Mucosa of gallbladder (tissue), 1 donor: ENCODE measurements at places on chromosomes 3 and 15.

DNA sequence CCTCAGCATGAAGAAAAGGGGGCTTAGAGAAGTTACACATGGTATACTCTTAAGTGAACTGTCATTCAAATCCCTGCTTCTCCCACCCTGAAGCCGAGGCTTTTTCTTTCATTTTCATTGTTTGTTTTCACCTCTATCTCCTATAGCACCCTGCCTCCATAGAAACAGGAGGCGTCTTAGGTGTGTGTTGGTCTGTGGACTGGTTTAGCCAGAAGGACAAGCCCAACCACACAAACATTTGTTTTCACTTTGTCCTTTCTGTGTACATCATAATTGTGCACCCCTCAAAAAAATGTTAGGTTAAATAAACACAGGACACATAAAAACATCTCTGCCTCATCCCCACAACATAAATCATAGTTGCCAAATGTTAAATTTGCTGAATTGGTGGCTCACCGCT lies 73.3 kb upstream of the UBE2E2 start:
- no peak for DNase-seq

GRCh38 chr15:58378241-58379085 lies 53.3 kb upstream of the LIPC start:
- no peak for DNase-seq

GRCh38 chr3:179687967-179688535 lies 35.2 kb downstream of the USP13 start:
- DNase-seq: no peak

DNA sequence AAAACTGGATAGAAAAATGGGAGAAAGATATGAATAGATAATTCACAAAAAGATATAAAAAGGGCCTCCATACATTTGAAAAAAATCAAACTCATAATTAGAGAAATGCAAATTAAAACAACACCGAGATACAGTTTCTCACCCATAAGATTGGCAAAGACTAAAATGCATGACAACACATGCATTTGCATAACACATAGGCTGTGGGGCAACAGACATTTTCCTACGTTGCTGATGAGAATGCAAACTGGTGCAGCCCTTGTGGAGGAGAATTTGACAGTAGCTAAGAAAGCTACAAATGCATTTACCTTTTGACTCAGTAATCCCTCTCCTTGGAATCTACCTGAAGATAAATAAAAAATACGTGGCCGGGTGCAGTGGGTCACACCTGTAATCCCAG lies 11.4 kb upstream of the CAND2 start:
- no peak for DNase-seq

DNA sequence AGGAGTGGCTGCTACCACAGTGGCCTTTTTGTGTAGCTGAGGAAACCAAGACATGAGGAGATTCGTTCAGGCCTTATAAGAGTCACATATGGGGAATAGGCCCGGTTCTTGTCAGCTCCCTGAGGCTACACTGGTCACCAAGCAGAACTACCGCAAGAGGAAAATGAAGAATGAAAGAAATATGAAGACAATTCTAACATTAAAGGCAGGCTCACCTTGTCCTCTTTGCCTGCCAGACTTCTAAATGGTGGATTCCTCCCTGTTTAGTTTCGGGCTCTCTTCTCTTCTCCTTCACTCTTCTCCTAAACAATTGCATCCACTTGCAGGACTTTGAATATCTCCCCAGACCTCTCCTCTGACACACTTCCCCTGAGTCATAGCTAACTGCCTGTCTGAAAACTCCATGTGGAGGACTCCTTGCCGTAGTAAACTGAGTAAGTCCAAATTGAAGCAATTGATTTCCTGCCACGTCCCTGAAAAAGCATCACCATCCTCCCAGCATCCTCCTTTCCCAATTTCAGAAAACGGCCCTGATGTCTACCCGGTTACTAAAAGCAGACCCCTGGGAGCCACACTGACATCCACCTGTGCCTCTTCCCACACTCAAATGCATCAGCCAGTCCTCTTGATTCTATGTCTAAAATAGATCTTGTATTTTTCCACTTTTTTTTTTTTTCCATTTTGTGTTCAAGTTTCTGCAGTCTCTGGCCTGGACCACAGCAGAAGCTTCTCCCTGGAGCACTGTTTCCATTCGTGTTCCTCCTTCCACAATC lies 30.3 kb upstream of the VEPH1 start:
- no peak for DNase-seq

GRCh38 chr15:83207009-83207659 lies 489 bp downstream of the HDGFL3 start:
- peak; percentile 11 for DNase-seq

- no peak for DNase-seq
Observed at GRCh38 chr15:33218071-33218491, 23.6 kb upstream of the FMN1 start.

DNA sequence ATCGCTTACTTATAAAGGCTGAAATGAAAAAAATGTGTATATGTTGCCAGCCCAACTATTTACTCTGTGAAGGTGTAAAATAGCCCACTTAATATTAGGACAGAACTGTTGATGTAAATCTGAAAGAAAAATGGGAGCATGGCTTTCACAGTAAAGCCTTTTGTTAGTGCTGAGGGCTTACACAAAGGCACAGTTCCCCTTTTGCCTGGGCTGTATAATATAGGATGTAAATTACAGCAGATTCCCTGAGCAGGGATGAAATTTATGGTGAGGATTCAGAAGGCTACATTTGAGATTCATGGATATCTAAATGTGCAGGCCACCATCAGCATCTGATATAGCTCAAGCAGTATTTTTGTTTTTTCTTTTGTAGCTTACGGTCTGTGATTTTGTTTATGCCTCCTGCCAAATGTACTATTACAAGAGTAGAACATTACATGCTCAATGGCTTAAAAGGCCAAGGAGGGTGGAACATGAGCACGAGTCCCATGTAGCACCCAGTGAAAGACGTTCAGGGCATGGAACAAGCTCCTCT lies 109.1 kb upstream of the ATP10A start:
- DNase-seq: no peak

- no peak for DNase-seq
Observed at GRCh38 chr3:191379446-191379845, 49.1 kb upstream of the UTS2B start.

DNA sequence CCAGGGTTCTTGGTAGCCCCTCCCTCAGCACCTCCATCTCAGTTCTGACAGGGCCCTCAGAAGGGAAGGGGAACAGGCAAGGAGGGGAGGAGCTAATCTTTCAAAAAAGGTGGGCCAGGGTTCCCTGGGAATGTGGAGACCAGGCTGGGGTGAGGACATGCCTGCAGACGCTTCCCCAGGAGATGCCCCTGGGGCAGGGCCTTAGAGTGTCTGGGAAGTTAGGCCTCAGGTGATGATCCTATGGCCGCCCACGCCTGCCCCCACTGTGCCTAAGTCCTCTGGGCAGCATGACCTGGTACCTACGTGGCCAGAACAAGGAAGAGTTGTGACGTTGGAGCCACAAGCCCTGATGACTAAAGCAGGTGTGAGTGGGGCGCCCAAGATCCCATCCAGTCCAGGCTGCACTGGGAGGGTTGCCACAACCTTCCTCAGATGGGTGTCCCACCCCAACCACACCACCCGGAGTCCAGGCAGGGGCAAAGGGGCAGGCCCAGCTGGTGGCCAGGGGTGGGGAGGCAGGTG lies 3.9 kb upstream of the SEMA3B start:
- no peak for DNase-seq

- DNase-seq: no peak
Observed at GRCh38 chr3:95521396-95521795, 1293.0 kb upstream of the EPHA6 start.

DNA sequence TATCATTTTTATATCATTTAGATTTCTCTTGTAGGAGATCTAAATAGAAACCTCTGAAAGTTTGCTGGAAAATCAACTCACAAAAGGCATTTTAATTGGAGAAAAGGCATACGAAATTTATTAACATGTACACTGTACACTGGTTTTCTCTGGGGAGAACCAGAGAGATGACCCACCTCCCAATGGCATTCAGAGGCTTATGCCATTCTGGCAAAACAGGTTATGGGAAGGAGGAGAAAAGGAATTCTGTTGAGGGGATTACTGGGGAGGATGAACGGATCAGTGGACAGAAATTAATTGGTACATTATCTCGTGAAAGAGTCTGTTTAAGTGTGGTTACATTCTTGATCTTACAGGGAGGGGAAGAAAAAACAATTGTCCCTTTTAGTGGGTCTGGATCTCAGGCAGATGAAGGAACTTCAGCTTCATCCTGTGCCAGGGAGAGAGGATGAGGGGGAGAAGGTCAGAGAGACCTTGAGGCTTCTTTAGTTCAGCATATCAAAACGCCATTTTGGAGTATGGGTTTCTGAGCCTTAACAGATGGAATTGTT lies 16.5 kb downstream of the RAB11A start:
- DNase-seq: no peak

DNA sequence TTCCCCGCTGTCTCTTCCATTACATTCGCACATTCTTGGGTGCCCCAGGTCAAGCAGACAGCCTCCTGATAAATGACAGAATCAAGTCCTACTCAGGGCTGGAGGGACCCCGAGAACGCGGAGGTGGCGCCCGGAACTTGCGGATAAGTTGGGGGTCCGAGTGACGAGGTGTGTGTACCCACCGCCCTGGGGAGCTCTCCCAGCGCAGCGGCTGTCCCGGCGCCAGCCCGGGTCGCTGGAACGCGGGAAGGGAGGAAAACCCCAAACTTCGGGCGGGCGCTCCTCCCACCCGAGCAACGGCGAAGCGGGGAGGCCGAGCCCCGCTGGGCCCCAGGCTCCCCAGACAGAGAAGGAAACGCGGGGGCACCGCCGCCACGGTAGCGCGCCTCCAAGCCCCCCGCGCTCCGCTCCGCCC lies 550 bp downstream of the CLN6 start:
- no peak for DNase-seq

- no peak for DNase-seq
Observed at GRCh38 chr3:58093574-58094195, 85.5 kb downstream of the FLNB start.

DNA sequence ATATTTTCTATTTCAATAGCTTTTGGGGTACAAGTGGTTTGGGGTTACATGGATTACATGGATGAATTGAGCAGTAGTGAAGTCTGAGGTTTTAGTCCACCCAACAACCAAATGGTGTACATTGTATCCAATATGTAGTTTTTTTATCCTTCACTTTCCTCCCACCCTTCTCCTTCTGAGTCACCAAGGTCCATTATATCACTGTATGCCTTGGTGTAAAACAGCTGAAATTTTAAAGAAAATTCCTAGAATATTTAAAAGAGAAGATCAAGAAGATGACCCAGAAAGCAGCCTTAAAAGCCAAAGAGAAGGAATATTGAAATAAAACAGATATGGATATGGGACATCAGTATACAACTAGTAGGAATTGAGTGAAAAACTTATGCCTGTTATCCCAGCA lies 204.2 kb upstream of the COL8A1 start:
- DNase-seq: no peak

DNA sequence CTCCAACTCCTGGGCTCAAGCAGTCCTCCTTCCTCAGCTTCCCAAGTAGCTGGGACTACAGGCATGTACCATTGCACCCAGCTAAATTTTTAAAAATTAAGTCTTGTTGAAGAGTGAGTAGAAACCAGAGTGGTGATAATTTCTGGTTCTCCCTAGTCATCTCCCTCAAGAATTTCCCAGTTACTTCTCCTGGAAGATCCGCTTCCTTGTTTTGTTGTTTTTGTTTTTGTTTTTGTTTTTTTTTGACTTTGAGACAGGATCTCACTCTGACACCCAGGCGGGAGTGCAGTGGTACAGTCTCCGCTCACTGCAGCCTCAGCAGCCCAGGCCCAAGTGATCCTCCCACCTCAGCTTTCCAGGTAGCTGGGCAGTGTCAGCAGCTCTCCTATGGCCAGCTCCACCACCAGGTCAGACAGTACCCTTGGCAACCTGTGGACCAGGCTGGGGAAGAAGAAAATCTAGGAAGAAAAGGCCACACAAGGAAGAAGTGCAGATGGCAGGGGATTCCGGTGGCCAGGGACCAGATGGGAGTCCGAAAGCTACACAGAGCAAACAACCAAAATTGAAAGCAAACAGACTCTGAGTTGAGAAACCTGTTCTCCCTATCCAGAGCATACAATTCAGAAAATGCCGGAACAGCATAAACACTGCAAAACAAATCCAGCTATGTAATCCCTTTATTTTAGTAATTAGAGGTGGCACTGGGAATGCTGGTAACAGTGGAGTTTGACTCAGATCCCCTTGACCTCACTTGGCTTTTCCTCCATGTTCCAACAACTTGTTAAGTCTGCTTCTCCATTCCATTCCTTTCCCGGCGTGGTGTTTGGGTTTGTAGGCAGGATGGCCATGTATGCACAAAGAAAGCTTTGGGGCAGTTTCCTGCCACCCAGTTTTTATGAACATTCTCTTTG lies 266.6 kb upstream of the CTDSPL start:
- no peak for DNase-seq

GRCh38 chr15:93829115-93829870 lies 402.1 kb upstream of the MCTP2 start:
- no peak for DNase-seq

GRCh38 chr3:69740103-69741021 lies 1.1 kb downstream of the MITF start:
- DNase-seq: peak; percentile 18

GRCh38 chr3:148815316-148816110 lies 12.1 kb upstream of the CPB1 start:
- DNase-seq: no peak

- DNase-seq: no peak
Observed at GRCh38 chr3:101849714-101850245, 466 bp downstream of the NFKBIZ start.

DNA sequence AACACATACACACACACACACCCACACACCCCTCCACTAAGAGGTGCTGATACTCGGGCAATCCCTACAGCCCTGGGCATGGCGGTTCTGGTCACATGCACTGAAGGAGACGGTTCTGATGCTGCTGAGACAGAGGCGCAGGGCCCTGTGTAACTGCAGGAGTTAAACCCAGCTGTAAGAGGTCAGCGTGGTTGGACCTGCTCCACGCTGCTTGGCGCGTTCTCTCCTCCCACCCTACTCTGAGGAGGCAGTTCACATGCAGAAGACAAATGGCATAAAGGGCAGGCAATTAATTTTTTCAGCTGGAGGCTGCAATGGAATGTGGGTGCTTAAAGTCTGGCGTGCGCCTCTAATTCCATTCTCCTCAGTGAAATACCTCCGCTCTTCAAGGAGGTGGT lies 35.2 kb downstream of the GRK7 start:
- DNase-seq: no peak

DNA sequence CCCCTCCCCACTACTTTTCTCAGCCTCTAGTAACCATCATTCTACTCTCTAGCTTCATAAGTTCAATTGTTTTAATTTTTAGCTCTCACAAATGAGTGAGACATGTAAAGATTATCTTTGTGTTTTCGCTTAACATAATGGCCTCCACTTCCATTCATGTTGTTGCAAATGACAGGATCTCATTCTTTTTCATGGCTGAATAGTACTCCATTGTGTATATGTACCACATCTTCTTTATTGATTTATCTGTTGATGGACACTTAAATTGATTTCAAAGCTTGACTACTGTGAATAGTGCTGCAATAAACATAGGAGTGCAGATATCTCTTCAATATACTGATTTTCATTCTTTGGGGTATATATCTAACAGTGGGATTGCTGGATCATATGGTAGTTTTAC lies 699.8 kb upstream of the NR2F2 start:
- DNase-seq: no peak

DNA sequence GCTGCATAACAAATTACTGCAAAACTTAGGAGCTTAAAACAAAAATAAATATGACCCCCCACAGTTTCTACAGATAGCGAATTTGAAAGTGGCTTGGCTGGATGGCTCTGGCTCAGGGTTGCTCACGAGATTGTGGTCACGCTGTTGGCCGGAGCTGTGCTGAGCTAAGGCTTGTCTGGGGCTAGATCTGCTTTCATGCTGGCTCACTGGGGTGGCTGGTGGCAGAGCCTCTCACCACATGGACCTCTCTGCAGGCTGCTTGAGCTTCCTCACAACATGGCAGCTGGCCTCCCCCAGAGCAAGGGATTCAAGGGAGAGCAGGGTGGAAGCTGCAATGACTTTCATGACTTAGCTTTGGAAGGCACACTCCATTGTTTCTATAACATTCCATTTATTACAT lies 354.1 kb downstream of the SHQ1 start:
- no peak for DNase-seq
